ENCODE measurements at places on chromosomes 5 and 9. TPM values are rescaled to one million over a fixed set of nuclear protein-coding genes. Genes with fewer than 3 reads are reported as not detected.

Gene PCDHGB6
- total RNA-seq: 0.12 TPM

Gene LCN1
- not detected for total RNA-seq

Gene PRSS3
- 13.2 TPM for total RNA-seq

Gene GNA14
- total RNA-seq: not detected

Gene ASTN2
- total RNA-seq: 5.8 TPM

Gene MACROH2A1
- total RNA-seq: 210 TPM

Gene EQTN
- not detected for total RNA-seq

All from A549 treated with DMSO at 1 μM for 4 hours (cell line).